ENCODE measurements at places on chromosomes 1 and 21.

DNA sequence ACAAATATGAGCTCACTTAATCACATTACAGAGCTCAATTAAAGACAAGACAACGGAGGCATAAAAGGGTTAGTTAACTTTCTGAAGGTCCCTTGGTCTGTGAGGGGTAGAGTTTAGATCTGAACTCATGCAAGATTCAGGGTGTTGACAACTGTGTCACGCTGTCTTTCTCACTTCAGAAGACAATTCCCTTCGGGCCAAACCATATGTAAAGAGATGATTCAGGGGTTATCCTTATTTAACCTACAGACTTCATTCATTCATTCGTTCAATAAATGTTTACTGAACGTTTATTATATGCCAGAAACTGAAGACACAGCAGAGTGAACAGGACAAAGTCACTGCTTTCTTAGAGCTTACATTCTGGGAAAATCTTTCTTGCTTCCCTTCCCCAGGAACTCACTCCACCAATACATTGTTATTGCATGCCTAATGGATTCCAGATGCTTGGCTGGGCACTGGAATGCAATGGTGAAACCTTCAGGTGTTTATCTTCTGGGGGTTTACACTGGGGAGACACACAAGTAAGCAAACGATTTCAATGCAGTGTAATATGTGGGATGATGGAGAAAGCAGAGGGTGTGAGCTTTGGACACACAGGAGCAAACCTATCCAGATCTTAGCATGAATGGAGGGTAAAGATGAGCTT, 6.4 kb downstream of the XCL1 start:
- no peak for DNase-seq
- no peak overlapping the region for H3K27ac ChIP-seq
- no peaks in the 10 kb centered on the region for H3K4me1 ChIP-seq

- no peak overlapping the region for H3K27ac ChIP-seq
- H3K4me3 ChIP-seq: no peak overlapping the region
- no peaks in the 10 kb centered on the region for H3K27me3 ChIP-seq
- no peaks in the 10 kb centered on the region for H3K4me1 ChIP-seq
These were observed 16.4 kb upstream of the KANK4 start for GRCh38 chr1:62335656-62336055.

- no peak overlapping the region for H3K4me3 ChIP-seq
- no peak for DNase-seq
- H3K4me1 ChIP-seq: no peaks in the 10 kb centered on the region
- H3K36me3 ChIP-seq: no peaks in the 10 kb centered on the region
- no peaks in the 10 kb centered on the region for H3K27me3 ChIP-seq
- H3K27ac ChIP-seq: no peak overlapping the region
These were observed 42.3 kb downstream of the DSTYK start for GRCh38 chr1:205169248-205169647.

GRCh38 chr1:89578151-89578550, 53.5 kb downstream of the LRRC8B start:
- no peaks in the 10 kb centered on the region for H3K4me1 ChIP-seq
- no peak overlapping the region for H3K27ac ChIP-seq
- DNase-seq: no peak
- 0 out of 2 replicates have a peak, but pooled peaks cover 10% of the 10 kb centered on the region for H3K36me3 ChIP-seq

- no peak for DNase-seq
- H3K27me3 ChIP-seq: no peaks in the 10 kb centered on the region
- H3K36me3 ChIP-seq: no peaks in the 10 kb centered on the region
- H3K27ac ChIP-seq: no peak overlapping the region
These were observed 20.2 kb upstream of the WNT4 start for GRCh38 chr1:22163137-22163536.

DNA sequence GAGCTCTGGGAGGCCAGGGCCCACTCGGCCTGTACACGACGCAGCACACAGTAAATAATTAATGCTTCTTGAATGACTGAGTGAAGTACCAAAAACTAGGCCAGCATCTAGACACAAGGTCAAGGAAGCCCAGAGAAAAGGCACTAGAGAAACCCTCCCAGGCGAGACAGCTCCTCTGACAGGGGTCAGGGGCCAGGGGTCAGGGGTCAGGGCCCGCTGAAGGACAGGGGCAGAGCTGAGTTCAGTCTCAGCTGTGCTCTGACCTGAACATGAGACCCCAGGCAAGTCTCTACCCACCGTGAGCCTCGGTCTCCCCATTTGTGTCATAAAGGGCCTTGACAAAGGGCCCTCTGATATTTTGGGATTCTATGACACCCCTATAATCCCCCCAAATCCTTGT, 56.4 kb downstream of the LDLRAD2 start:
- H3K4me3 ChIP-seq: no peak overlapping the region
- no peaks in the 10 kb centered on the region for H3K27me3 ChIP-seq
- H3K4me1 ChIP-seq: peaks cover 8% of the 10 kb centered on the region
- H3K36me3 ChIP-seq: peaks cover 6% of the 10 kb centered on the region
- H3K27ac ChIP-seq: no peak overlapping the region
- DNase-seq: no peak

DNA sequence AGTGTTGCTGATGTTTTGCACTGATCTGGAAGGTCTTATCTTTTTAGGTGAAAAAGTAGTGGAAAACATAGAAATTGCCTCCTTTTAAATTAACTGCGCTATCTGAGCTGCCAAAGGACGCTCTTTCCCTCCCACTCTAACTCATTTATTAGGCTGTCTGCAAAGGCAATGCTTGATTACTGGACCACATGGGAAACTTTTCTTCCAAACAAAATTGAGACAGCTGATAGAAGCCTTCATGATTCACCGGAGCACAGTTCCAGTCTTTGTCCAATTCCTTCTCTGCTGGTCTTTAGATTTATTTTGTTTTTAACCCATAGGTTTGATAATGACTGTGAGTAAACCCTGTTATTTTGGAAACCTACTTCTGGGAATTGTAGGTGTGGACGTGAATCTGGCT, 93.0 kb upstream of the RAVER2 start:
- 0 out of 2 replicates have a peak, but pooled peaks cover 9% of the 10 kb centered on the region for H3K36me3 ChIP-seq
- DNase-seq: no peak
- H3K27ac ChIP-seq: no peak overlapping the region
- H3K4me1 ChIP-seq: peaks cover 9% of the 10 kb centered on the region
- no peak overlapping the region for H3K4me3 ChIP-seq

- H3K4me1 ChIP-seq: no peaks in the 10 kb centered on the region
- H3K27me3 ChIP-seq: no peaks in the 10 kb centered on the region
- peaks cover 7% of the 10 kb centered on the region for H3K36me3 ChIP-seq
- H3K4me3 ChIP-seq: no peak overlapping the region
These were observed 9.0 kb downstream of the CREG1 start for GRCh38 chr1:167544447-167545093.

GRCh38 chr1:6141592-6141991, 38.5 kb downstream of the CHD5 start:
- H3K4me1 ChIP-seq: no peaks in the 10 kb centered on the region
- no peak overlapping the region for H3K27ac ChIP-seq
- DNase-seq: peak; percentile 81
- H3K36me3 ChIP-seq: no peaks in the 10 kb centered on the region
- H3K4me3 ChIP-seq: no peak overlapping the region

- H3K4me1 ChIP-seq: 0 out of 2 replicates have a peak, but pooled peaks cover 4% of the 10 kb centered on the region
- no peaks in the 10 kb centered on the region for H3K36me3 ChIP-seq
- H3K27ac ChIP-seq: no peak overlapping the region
- no peak for DNase-seq
- no peaks in the 10 kb centered on the region for H3K27me3 ChIP-seq
These were observed 344.0 kb downstream of the ASTN1 start for GRCh38 chr1:176820391-176821031.

- peaks cover 34% of the 10 kb centered on the region for H3K4me1 ChIP-seq
- H3K36me3 ChIP-seq: no peaks in the 10 kb centered on the region
- H3K27me3 ChIP-seq: no peaks in the 10 kb centered on the region
- peak; percentile 57 for DNase-seq
These were observed 78.3 kb downstream of the SLC45A1 start for GRCh38 chr1:8396083-8396785.

- no peaks in the 10 kb centered on the region for H3K4me1 ChIP-seq
- H3K27ac ChIP-seq: no peak overlapping the region
- no peak overlapping the region for H3K4me3 ChIP-seq
- DNase-seq: no peak
- no peaks in the 10 kb centered on the region for H3K27me3 ChIP-seq
These were observed 64.7 kb downstream of the COQ8A start for GRCh38 chr1:227004796-227005195.

- DNase-seq: no peak
- H3K27ac ChIP-seq: no peak overlapping the region
- H3K36me3 ChIP-seq: no peaks in the 10 kb centered on the region
- H3K27me3 ChIP-seq: no peaks in the 10 kb centered on the region
- H3K4me1 ChIP-seq: peaks cover 11% of the 10 kb centered on the region
These were observed 101.0 kb upstream of the DISP3 start for GRCh38 chr1:11377954-11378353.

DNA sequence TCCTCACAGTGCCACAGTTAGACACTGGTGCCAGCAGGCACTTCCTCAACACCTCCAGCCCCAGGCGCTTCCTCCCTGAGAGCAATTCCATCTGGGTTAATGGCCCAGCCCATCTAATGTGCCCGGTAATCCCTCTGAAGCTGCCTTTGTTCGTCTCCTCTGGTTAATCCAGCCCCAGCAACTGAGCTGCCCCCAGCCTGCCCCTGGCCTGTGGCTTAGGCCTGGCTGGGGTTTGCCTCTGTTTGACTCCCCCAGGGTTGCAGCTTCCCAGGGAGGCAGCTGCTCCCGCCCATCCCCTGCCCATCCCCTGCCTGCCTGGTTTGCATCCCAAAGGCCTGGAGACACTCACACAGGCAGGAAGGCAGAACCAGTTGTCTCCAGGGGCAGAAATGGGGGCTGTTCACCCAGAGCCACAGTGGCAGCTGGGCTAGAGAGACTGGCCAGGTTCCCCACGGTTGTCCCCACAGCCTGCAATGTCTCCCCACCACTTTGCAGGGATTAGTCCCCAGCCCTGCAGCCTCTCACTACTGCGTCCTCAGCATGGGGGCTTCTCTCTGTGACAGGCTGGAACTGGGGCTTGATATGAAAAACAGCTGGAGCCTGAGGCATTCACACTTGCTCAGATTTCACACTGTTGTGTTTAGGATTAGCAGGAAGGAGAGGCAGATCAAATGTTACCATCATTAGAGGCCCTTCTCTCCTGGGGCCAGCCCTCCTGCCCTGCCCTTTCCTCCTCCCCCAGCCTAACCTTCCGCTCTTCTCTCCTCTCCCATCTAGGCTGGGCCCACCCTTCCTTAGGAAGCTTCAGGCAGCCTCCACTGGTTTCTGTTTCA, 120.2 kb downstream of the TLR5 start:
- H3K4me1 ChIP-seq: peaks cover 57% of the 10 kb centered on the region
- peak overlapping the region; percentile 50 for H3K4me3 ChIP-seq
- peak; percentile 39 for DNase-seq
- H3K27ac ChIP-seq: peak overlapping the region; percentile 98

GRCh38 chr21:39658066-39658465, 45.3 kb downstream of the B3GALT5 start:
- H3K27me3 ChIP-seq: no peaks in the 10 kb centered on the region
- H3K36me3 ChIP-seq: peaks cover 15% of the 10 kb centered on the region
- H3K4me3 ChIP-seq: no peak overlapping the region
- H3K27ac ChIP-seq: peak overlapping the region; percentile 63
- peaks cover 7% of the 10 kb centered on the region for H3K4me1 ChIP-seq

- no peaks in the 10 kb centered on the region for H3K4me1 ChIP-seq
- no peak for DNase-seq
- H3K27ac ChIP-seq: no peak overlapping the region
- H3K4me3 ChIP-seq: no peak overlapping the region
- no peaks in the 10 kb centered on the region for H3K27me3 ChIP-seq
These were observed 54.9 kb upstream of the LAMC2 start for GRCh38 chr1:183131166-183131565.

DNA sequence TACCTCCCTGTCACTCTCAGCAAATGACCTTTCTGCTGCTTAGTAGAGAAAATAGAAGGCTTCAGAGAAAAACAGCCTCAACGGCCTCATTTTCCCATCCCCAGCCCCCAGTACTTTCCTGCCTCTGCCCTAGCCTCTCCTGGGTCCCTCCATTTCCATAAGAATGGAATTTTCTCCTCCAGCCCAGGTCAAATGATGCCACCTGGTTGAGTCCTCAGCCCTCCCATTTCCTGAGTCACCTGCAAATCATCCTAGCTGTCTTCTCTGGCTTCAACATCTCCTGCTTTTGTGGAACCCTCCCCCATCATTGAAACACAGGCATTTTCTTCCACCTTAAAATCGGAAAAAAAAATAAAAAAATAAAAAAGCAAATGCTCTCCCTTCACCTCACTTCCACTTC, 35.1 kb downstream of the OLIG1 start:
- peak overlapping the region; percentile 28 for H3K4me3 ChIP-seq
- DNase-seq: peak; percentile 51
- no peaks in the 10 kb centered on the region for H3K36me3 ChIP-seq
- peaks cover 22% of the 10 kb centered on the region for H3K27me3 ChIP-seq
- peaks cover 37% of the 10 kb centered on the region for H3K4me1 ChIP-seq
- 0 out of 2 replicates have a peak overlapping the region, but pooled peaks have one; percentile 57 for H3K27ac ChIP-seq

GRCh38 chr1:27940297-27940696, 5.5 kb downstream of the SMPDL3B start:
- H3K4me1 ChIP-seq: peaks cover 34% of the 10 kb centered on the region
- H3K27ac ChIP-seq: 0 out of 2 replicates have a peak overlapping the region, but pooled peaks have one; percentile 26
- no peaks in the 10 kb centered on the region for H3K27me3 ChIP-seq

DNA sequence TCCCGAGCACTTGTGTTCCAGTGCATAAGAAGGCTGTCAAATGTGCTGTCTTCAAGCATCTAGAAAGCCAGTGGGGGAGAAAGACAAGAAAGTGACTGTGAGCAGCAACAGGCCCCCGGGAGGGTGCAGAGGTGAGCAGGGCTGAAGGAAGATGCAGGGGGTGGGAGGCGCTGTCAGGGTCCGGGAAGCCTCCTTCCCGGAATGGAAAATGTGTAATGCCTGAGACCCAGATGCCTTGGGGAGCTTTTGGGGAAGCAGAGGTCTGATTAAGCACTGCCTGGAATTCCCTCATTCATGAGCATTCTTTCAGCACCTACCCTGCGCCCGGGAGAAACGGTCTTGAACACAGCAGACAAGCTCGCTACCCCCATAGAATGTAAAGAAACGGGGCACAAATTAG, 1.3 kb downstream of the NPHP4 start:
- H3K4me3 ChIP-seq: peak overlapping the region; percentile 84
- H3K27me3 ChIP-seq: peaks cover 36% of the 10 kb centered on the region
- H3K36me3 ChIP-seq: no peaks in the 10 kb centered on the region

DNA sequence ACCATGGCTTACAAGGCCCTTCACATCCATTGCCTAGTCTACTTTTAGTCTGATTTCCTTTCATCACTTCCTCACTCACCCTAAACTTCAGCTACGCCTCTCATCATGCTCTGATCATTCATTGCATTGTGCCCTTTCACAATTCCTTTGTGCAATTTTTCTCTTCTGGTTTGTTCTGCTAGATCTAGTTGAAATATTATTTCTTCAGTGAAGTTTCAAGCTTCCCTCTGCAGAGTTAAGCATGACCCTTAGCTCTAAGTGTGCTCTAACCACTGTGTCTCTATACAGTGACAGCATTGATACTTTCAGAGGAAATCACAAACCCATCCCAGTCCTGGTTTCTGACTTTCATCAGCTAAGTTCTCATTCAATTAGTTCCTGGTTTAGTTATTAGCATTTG, 166.1 kb downstream of the PLA2G4A start:
- H3K4me3 ChIP-seq: no peak overlapping the region
- no peaks in the 10 kb centered on the region for H3K36me3 ChIP-seq
- peaks cover 10% of the 10 kb centered on the region for H3K4me1 ChIP-seq
- no peaks in the 10 kb centered on the region for H3K27me3 ChIP-seq

GRCh38 chr1:160451859-160452232, 51.5 kb downstream of the VANGL2 start:
- H3K36me3 ChIP-seq: no peaks in the 10 kb centered on the region
- no peaks in the 10 kb centered on the region for H3K4me1 ChIP-seq
- no peak overlapping the region for H3K4me3 ChIP-seq

- no peak overlapping the region for H3K4me3 ChIP-seq
- DNase-seq: no peak
- H3K36me3 ChIP-seq: no peaks in the 10 kb centered on the region
- H3K27me3 ChIP-seq: no peaks in the 10 kb centered on the region
- H3K4me1 ChIP-seq: no peaks in the 10 kb centered on the region
These were observed 37.2 kb downstream of the ZFYVE9 start for GRCh38 chr1:52179073-52179472.
